DMS79 (cell line): ENCODE measurements at places on chromosomes 5 and 9.
A peak's percentile ranks its signal among the peaks of the same experiment; 100 is the strongest.

GRCh38 chr9:121199921-121200320 lies 1.7 kb downstream of the RAB14 start:
- no peak for DNase-seq

DNA sequence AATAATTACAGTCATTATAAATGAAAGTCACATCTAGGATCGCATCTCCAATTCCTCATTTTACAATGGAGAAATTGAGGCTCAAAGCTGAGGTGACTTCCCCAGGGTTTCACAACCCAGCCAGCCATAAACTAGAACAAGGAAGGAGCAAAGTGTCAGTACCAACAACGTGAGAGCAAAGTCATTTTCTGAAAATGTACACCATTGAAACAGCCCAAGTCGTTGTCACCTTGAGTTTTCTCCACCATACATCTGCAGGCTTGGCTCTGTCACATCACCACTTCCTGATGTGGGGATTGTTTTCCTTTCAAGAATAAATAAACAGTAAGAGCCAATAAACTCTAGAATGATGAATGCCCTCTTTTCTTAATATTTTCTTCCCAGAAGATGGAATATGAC lies 184.5 kb upstream of the PTGER4 start:
- DNase-seq, result no peak

GRCh38 chr5:125492977-125493376 lies 746.5 kb upstream of the ZNF608 start:
- no peak for DNase-seq

GRCh38 chr9:119938871-119939270 lies 569.6 kb upstream of the BRINP1 start:
- no peak for DNase-seq

DNA sequence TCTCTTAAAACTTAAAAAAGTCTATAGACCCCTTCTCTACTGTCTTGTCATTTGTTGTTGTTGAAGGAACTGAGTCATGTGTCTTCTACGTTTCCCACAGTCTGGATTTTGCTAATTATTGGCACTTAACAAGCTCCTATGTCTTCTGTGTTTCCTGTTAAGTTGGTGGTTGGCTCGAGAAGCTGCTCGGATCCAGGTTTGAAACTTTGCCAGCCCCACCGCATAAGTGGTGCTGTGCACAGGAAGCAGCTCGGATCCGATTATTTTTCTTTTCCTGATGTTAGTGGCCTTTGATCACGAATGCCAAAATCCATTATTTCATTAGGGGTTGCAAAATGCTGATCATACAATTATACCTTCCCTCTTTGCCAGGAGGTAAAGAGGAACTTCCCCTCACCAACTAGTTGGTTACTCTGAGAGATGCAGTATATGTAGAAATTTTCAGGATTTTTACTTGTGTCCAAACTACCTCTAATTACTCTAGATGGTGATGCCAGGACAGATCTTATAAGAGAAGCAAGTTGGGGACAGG lies 186.5 kb downstream of the NSG2 start:
- no peak for DNase-seq

DNA sequence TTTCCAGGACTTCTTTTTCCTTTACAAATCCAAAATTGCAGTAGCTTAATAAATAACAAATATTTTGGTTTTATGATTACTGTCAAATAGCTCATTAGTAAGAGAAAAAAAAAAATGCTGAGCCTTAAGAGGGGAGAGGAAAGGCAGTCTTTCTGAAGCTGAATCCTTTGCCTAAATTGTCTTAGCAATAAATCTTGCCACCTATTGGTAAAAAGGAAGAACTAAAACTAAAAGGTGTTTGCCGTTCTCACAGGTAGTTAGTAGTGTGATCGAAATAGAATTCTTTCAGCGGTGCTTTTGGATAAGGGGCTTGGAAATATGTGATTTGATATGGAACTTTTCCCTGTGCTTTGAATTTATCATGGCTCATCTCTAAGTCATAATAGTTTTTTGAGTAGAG lies 31.2 kb downstream of the PIK3R1 start:
- DNase-seq, result no peak

GRCh38 chr9:135905380-135906258 lies 1.7 kb downstream of the CAMSAP1 start:
- DNase-seq, result no peak

DNA sequence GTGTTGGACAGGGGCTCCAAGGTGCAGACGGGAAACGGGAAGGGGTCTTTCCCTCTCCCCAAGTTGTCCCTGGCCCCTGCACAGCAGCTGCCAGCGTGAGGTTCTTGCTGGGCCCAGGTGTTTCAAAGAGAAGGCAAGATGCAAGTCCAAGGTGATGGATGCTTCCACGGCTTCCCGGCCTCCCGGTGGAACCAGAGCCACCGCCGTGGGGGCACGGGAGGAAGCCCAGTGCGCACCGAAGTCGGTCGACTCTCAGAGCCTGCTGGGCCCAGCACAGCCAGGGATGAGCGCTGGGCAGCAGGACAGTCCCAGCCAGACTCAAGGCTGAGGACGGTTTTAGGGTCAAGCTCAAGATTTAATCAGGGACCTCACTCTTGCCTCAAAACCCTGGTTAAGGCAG lies 25.2 kb upstream of the BARHL1 start:
- no peak for DNase-seq

DNA sequence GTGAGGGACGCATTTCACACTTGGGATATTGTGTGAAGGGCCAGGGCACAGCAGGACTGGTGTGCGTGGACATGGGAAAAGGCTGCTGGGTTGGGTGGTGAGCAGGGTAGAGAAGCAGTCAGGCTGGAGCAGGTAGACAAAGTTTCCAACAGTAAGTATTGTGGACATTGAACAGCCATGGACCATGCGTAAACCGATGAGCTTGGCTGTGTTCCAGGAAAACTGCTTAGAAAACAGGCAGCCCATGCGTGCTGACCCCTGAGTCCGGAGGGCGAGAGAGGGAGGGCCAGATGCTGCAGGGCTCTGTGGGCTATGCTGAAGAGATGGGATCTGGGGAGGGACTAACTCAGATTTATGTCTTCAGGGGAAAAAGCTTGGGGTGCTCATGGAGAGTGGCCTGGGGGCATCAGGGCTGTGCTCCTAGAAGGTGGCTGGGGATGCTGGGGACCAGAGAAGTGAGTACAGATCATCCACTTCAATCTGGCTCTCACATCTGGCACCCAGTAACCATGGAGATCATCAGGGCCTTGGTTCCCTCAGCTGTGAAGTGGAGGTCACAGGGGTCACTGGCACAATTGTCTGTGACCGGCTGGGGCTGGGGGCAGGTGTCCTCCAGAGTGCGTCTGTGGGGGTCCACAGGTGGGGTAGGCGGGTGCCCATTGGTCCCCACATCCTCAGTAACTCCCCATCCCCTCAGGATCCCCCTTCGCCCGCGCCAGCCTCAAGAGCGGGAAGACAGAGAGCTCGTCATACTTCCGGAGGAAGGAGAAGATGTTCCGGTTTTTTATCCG lies 93.3 kb downstream of the CACNA1B start:
- no peak for DNase-seq

- DNase-seq, result no peak
Measured at GRCh38 chr5:62385816-62386400, 17.8 kb downstream of the DIMT1 start.

GRCh38 chr9:113675475-113675941 lies 200.6 kb upstream of the ZNF618 start:
- DNase-seq, result no peak

DNA sequence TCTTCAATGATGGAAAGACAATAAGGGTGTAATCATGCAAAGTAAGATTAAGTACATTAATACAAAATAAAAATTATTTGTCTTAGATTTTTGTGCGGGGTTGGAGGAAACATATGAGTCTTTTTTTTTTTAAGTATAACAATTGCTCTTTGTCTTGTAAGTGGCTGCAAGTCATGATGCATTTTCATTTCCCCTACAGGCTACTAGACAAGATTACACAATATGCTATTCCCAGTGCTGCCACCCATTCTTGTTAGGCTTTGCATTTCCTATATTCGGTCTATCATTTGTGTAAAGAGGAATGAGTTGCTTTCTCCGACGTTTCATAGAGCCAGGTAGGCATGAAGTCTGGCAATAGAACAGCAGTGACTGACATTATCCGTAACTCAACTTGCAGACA lies 294.2 kb upstream of the CYLC2 start:
- DNase-seq, result no peak

GRCh38 chr5:115349001-115349817 lies 52.8 kb upstream of the CCDC112 start:
- DNase-seq, result no peak

DNA sequence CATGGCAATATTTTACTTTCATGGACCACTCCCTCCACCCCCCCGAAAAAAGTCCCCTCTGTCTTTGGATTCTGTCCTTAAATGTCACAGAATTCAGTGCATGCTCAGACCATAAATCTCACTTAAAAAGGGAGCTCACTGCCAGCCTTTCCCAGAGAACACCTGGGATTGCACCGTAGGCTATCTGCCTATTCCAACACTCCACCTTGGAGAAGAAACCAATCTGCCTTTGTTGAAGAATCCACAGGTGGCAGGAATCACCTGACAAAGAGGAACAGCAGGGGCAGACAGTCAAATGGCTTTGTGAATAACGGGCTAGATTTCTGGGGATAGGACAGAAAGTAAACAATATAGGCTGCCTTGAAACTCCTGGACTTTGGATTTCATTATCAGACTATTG lies 306.7 kb upstream of the BRINP1 start:
- DNase-seq, result no peak

GRCh38 chr5:131019111-131019510 lies 145.9 kb downstream of the HINT1 start:
- DNase-seq, result no peak

- DNase-seq, result no peak
Measured at GRCh38 chr5:124924729-124925128, 178.3 kb upstream of the ZNF608 start.

- peak; percentile 66 for DNase-seq
Measured at GRCh38 chr5:80238778-80239679, 16.8 kb downstream of the SERINC5 start.

DNA sequence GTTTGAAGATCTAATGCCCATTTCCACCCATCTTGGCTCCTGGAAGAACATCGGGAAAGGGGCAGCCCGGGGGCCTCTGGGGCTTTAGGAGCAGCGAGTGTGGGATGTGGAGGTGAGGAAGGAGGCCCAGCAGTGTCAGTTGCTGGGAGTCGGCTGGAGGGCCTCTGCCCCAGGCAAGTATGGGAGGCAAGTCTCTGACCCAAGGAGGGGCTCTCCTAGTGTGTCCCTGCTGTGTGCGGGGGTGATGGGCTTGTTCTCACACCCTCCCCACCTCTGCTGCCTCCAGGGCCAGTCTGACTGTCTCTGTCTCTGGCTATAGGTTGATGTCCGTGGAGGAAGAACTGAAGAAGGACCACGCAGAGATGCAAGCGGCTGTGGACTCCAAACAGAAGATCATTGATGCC lies 129.7 kb downstream of the DAB2IP start:
- DNase-seq, result no peak

DNA sequence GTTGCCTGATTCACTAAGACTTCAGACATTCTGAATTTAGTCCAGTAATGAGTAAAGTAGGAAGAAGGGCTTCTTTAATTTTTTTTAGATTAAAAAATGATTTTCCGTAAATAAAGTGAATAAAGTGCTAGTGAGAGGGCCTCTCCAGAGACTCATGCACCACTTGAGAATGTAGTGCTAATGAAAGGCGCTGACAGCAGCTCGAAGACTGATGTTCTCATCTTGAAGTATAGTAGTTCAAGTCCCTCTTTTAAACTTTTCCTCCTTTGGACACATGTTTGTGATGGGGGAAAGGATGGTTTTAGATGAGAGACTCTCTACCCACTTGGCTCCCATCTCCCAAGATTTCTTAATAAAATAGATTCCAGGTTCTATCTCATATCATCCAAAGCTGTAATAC lies 48.5 kb downstream of the G3BP1 start:
- no peak for DNase-seq

DNA sequence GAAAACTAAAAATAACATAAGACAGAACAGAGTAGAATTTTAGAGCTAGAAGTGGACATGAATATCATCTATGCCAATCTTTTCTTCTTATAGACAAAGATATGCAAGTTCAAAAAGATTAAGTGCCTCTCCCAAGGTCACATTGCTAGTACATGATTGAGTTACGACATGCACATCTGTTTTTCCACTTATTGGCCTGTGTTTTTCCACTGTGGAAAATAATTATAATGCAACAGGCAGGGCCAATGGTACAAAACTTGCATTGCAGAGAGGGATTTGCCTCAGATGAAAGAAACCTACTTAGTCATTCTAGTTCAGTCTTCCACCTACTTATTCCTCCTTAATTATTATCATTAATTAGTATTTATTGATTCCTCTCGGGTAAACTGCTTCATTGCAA lies 407.8 kb upstream of the SGCD start:
- DNase-seq, result no peak

DNA sequence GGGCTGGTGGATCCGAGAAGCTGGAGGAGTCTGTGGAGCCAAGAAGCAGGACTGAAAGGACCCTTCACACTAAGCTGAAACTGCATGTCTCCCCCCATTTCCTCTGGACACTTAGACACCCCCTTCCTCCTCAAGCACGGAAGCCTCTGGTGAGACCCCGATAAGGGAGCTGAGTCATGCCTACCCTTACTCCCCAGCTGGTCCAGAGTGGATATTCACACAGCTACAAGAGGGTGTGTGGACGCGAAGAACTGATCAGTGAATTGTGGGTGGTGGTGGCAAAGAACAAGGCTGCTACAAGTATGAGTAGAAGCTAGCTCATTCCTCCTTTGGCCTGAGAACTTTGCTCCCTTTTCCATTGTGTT lies 4.3 kb downstream of the TLN1 start:
- DNase-seq, result no peak

DNA sequence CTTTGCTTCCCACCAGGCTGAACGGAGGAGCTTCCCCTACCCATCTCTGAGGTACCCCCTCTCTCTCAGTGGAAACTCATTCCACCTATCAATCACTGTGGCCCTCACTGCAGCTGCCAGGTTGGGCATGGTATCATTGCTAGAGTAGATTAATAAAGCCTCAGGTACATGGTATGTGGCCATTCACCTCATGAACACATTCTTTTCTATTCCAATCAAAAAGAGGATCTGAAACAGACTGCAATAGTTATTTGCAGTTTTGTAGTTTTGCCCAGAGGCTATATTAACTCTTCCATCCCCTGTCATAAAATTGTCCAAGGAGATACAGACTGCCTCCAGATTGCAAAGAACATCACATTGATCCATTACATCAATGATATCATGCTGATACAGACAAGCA lies 85.8 kb upstream of the MVB12B start:
- no peak for DNase-seq

GRCh38 chr5:159182691-159183090 lies 26.7 kb downstream of the RNF145 start:
- no peak for DNase-seq

DNA sequence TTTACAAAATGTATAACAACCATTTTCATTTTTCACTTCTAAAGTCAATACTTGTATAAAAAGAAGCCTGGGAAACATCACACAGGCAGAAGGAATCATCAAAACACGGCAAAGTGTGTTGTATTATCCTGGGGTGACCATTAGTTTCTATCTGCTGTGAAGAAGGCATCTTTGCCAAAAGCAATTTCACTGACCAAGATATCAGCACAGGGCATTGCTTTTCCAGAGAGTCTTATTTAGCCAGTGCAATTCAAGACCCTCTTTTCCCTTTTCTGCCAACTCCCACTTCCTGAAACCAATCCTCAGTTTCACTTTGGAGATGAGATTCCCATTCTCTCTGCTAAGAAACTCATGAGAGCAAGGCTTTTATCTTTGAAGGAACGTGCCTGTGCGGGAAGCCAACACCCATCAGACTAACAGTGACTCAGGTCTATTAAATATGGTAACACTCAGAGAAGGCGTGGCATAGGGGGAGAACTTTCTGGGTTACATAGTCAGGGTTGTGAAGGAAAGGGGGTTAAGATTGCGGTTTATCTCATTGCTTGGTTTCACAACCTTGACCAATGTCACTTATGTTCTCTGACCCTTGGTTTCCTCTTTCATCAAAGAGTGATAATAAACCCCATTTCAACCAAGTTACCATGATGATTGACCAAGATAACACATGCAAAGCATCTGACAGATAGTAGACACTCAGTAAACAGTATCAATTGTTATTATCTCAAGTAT lies 666.9 kb upstream of the KLF4 start:
- DNase-seq, result no peak
